Keratinocyte (primary cell): ENCODE measurements at places on chromosomes 2 and 18. TPM values are rescaled to one million over a fixed set of nuclear protein-coding genes. Genes with fewer than 3 reads are reported as not detected.

CRACDL gene
- polyA plus RNA-seq, result 1.4 to 2.1 TPM (median 1.6 TPM) in 3 replicates

RASGRP3 gene
- 0.44 to 0.97 TPM (median 0.56 TPM) in 3 replicates for polyA plus RNA-seq

FHOD3 gene
- polyA plus RNA-seq, result 6.9 to 13.1 TPM (median 7.7 TPM) in 3 replicates

TPRKB gene
- polyA plus RNA-seq, result 28.0 to 58.4 TPM (median 32.3 TPM) in 3 replicates

DSG4 gene
- polyA plus RNA-seq, result 0.18 to 0.50 TPM (median 0.19 TPM) in 3 replicates

ZEB2 gene
- polyA plus RNA-seq, result 0.03 to 0.12 TPM (median 0.06 TPM) in 3 replicates
